ENCODE measurements at places on chromosomes 12 and 14. TPM values are rescaled to one million over a fixed set of nuclear protein-coding genes. Genes with fewer than 3 reads are reported as not detected.

LRP6 gene
- total RNA-seq = 1.4 TPM

ITGB7 gene
- 139 TPM for total RNA-seq

MYH6 gene
- total RNA-seq = not detected

MGAT2 gene
- 39.7 TPM for total RNA-seq

CCDC177 gene
- not detected for total RNA-seq

KLRK1 gene
- 0.98 TPM for total RNA-seq

OASL gene
- 0.86 TPM for total RNA-seq

DNA sequence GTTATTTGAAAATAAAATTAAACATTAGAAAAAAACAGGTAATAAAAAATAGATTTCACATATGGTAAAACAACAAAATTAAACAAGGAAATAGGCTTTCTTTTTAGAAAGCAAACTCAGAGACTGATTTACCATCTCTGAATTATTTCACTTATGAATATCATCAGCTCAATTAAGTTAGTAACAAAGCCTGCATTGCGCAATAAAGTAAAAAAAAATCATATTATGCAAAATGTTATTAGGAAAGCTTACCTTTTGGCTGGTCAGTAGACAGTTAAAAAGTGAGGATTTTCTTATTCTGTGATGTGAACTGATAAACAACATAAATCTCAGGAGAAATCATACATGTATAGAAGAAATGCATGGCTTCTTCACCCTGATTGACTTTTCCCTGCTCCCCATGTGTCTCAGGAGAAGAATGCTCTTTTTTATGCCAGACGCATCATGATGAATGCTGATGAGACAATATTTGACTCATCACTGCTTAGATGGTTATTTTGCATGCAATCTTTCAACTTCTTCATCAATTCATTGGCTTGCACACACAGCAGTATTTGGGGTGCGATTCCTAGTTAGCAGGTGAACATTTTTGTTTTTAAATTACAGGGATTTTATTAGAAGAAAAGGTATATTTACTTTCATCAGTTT is 124.5 kb upstream of the USP15 start:
- H3K4me3 ChIP-seq = no peak overlapping the region
- DNase-seq = no peak

DNA sequence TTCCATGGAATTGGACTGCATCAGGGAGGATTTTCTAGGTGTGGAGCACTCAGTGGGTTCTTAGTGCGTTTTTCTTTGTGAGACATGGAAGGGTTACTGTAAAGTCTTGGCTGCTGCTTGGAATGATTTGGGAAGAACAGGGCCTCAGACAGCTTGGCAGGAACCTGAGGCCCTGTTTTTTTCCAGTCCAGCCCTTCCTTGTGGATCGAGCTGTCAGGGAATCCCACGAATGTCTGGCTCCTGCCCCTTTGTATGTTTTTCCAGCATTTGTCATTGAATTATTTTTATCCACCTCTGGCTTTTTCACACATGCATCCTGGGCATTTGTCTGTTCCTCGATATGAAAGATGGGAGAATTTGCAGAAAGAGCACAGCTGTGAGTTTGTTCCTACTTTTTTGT is 158.5 kb downstream of the TGFB3 start:
- peaks cover 40% of the 10 kb centered on the region for H3K36me3 ChIP-seq
- H3K4me3 ChIP-seq = no peak overlapping the region
- DNase-seq = no peak

- H3K4me1 ChIP-seq = peaks cover 5% of the 10 kb centered on the region
- no peak for DNase-seq
- no peaks in the 10 kb centered on the region for H3K36me3 ChIP-seq
- H3K27ac ChIP-seq = no peak overlapping the region
- H3K4me3 ChIP-seq = no peak overlapping the region
Observed at GRCh38 chr14:103319422-103319821, 14.6 kb upstream of the EIF5 start.

GRCh38 chr12:81172851-81173250 is 95.0 kb downstream of the ACSS3 start:
- no peaks in the 10 kb centered on the region for H3K4me1 ChIP-seq
- no peaks in the 10 kb centered on the region for H3K27me3 ChIP-seq
- no peak overlapping the region for H3K27ac ChIP-seq
- H3K36me3 ChIP-seq = no peaks in the 10 kb centered on the region
- no peak for DNase-seq

DNA sequence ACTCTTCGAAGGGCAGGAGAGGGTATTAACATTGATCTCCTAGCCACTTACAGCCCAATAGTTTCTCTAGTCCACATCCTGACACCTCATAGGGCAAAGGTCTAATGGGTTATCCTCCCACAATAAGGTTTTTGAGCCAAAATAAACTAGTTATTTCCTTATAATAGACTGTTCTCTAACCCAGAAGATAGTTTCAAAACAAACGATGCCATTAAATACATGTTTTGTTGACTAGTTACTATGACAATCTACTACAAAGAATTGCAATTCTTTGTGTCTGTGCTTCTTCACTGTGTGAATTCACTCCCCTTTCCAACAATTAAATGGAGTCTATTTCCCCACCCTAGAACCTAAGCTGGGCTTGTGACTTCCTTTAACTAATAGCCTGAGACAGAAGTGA is 6.4 kb upstream of the ACTR10 start:
- DNase-seq = no peak
- no peaks in the 10 kb centered on the region for H3K36me3 ChIP-seq
- H3K27ac ChIP-seq = no peak overlapping the region
- no peak overlapping the region for H3K4me3 ChIP-seq
- peaks cover 9% of the 10 kb centered on the region for H3K27me3 ChIP-seq
- H3K4me1 ChIP-seq = peaks cover 4% of the 10 kb centered on the region

- no peak for DNase-seq
- H3K4me1 ChIP-seq = no peaks in the 10 kb centered on the region
Observed at GRCh38 chr12:113847856-113848255, 118.3 kb downstream of the RBM19 start.

DNA sequence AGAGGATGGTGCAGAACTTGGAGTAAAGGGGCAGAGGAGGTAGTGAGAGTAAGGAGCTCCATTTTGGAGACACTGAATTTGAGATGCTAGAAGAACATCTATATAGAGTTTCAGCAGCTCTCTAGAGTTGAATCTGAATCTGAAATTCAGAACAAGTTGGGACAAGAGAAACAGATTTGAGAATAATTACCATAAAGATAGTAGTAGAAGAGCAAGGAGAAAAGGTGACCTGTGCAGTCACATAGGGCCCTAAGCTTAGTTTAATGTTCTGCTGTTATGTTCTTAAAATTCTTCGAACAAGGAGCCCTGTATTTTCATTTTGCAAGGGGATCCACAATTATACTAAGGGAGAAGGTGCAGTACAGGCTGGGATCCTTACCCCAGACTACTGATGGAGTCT is 7.4 kb downstream of the REM2 start:
- peak overlapping the region; percentile 41 for H3K27ac ChIP-seq
- no peaks in the 10 kb centered on the region for H3K27me3 ChIP-seq
- H3K36me3 ChIP-seq = peaks cover 32% of the 10 kb centered on the region
- DNase-seq = no peak
- peaks cover 48% of the 10 kb centered on the region for H3K4me1 ChIP-seq
- peak overlapping the region; percentile 4 for H3K4me3 ChIP-seq

GRCh38 chr14:23640524-23641141 is 4.5 kb downstream of the DHRS2 start:
- no peak overlapping the region for H3K4me3 ChIP-seq
- H3K36me3 ChIP-seq = no peaks in the 10 kb centered on the region
- H3K4me1 ChIP-seq = no peaks in the 10 kb centered on the region

GRCh38 chr14:73630009-73630780 is 14.6 kb upstream of the DNAL1 start:
- H3K4me3 ChIP-seq = no peak overlapping the region
- H3K27ac ChIP-seq = no peak overlapping the region
- no peak for DNase-seq
- H3K4me1 ChIP-seq = peaks cover 4% of the 10 kb centered on the region

DNA sequence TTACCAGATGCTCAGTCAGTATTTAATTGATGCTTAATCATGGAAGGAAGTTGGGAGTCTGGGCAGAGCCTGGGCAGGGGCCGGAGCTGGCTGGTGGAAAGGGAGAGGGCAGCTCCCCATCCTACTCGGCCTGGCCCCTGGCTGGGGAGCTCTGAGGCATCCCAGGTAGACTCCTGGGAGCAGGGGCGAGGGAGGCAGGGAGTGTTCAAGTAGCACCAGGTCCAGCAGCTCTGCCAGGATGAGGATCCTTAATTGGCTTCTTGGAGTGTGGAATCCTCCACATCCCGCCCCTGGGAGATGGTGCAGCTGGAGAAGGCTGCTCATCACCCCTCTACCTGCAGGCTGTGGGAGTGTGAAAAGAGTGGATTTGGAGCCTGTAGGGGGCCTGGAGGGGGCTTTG is 30.9 kb downstream of the SYNDIG1L start:
- H3K27me3 ChIP-seq = no peaks in the 10 kb centered on the region
- H3K36me3 ChIP-seq = no peaks in the 10 kb centered on the region
- no peak for DNase-seq
- H3K4me3 ChIP-seq = no peak overlapping the region
- no peak overlapping the region for H3K27ac ChIP-seq

DNA sequence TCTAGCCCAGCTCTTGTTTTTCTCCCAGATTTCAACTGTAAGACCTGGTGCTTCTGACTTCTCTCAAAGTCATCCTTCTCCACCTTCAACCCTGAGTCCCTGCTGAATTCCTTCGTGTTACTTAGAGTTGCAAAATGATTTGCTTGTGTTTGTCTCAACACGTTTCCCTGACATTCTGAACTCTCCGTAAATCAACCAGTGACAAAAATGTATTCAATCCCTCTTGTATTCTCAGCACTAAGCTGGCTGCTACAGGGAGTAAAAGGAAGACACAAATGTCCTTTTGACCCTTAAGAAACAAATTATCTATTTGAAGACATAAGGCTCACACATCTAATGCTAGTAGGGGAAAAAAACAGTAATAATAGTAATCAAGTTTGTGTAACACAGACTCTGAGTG is 514.0 kb upstream of the TMPO start:
- peaks cover 6% of the 10 kb centered on the region for H3K27me3 ChIP-seq
- no peak overlapping the region for H3K27ac ChIP-seq
- H3K4me3 ChIP-seq = no peak overlapping the region
- H3K4me1 ChIP-seq = no peaks in the 10 kb centered on the region
- no peaks in the 10 kb centered on the region for H3K36me3 ChIP-seq
- DNase-seq = no peak

GRCh38 chr12:68699486-68699885 is 12.7 kb downstream of the NUP107 start:
- no peaks in the 10 kb centered on the region for H3K4me1 ChIP-seq
- H3K36me3 ChIP-seq = peaks cover 53% of the 10 kb centered on the region
- DNase-seq = no peak
- no peak overlapping the region for H3K4me3 ChIP-seq

GRCh38 chr12:54405573-54405972 is 13.5 kb downstream of the ITGA5 start:
- H3K27ac ChIP-seq = no peak overlapping the region
- no peaks in the 10 kb centered on the region for H3K36me3 ChIP-seq
- no peak for DNase-seq
- no peaks in the 10 kb centered on the region for H3K27me3 ChIP-seq
- peaks cover 9% of the 10 kb centered on the region for H3K4me1 ChIP-seq
- H3K4me3 ChIP-seq = no peak overlapping the region

DNA sequence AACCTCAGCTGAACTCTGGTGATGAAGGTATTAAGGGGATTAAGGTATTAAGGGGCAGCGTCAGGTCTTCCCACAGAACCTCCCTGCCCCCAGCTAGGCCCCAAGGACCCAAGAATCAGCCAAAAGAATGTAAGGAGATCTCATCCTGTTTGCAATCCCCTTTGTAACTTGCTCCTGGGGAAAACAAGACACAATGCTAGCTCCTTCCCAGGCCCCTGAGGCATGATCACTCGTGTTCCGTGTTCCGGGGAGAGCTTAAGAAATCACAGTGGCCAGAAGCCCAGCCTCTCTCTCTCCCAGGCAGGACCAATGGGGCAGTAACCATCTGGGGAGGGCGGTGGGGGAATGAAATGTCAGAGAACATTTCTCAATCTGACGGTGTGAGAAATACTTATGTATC is 33.2 kb downstream of the PIGH start:
- no peak overlapping the region for H3K4me3 ChIP-seq
- peaks cover 6% of the 10 kb centered on the region for H3K27me3 ChIP-seq
- DNase-seq = no peak
- peaks cover 7% of the 10 kb centered on the region for H3K4me1 ChIP-seq
- no peak overlapping the region for H3K27ac ChIP-seq
- H3K36me3 ChIP-seq = no peaks in the 10 kb centered on the region

- H3K27me3 ChIP-seq = peaks cover 7% of the 10 kb centered on the region
- H3K36me3 ChIP-seq = no peaks in the 10 kb centered on the region
- no peak overlapping the region for H3K4me3 ChIP-seq
- no peaks in the 10 kb centered on the region for H3K4me1 ChIP-seq
Observed at GRCh38 chr12:94538318-94538717, 78.7 kb upstream of the CEP83 start.

DNA sequence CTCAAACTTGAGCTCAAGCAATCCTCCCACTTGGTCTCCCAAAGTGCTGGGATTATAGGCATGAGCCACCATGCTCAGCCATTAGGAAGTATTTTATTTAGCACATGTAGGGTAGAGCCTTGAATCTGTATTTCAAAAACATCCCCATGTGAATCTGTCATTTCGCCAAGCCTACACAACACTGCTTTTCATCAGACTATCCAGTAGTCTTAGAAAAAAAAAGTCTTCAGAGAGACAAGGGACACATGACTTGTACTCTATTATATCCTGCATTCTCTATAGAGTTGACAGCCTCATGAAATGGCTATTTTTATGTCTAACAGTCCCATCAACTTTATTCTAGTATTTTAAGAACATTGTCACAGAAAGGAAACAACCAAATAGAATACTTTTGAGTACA is 35.4 kb downstream of the TM7SF3 start:
- H3K4me3 ChIP-seq = no peak overlapping the region
- H3K27me3 ChIP-seq = no peaks in the 10 kb centered on the region
- H3K4me1 ChIP-seq = peaks cover 11% of the 10 kb centered on the region
- peaks cover 66% of the 10 kb centered on the region for H3K36me3 ChIP-seq

DNA sequence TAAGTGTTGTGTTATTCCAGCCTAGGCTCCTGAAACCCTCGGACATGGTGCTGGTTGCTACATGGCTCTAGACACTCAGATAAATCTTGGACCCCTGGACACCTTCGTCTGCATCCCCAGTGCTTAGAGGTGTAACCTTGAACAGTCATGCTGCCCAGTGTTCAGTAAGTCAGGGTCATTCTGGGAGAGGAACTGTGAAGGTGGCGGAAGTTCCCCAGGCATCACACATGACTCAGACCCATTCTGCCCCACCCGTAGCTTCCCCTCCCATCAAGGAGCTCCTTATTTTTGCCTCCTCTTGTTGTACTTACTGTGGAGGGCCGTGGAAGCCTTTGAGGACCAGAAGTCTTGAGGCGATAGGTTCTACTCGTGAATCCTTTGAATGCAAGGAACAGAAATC is 18.1 kb upstream of the SSPN start:
- DNase-seq = no peak
- no peaks in the 10 kb centered on the region for H3K27me3 ChIP-seq
- no peak overlapping the region for H3K27ac ChIP-seq
- peaks cover 5% of the 10 kb centered on the region for H3K36me3 ChIP-seq
- H3K4me1 ChIP-seq = peaks cover 19% of the 10 kb centered on the region

GRCh38 chr12:52151153-52151836 is 40.5 kb downstream of the KRT80 start:
- peaks cover 6% of the 10 kb centered on the region for H3K4me1 ChIP-seq
- no peak overlapping the region for H3K27ac ChIP-seq
- H3K36me3 ChIP-seq = no peaks in the 10 kb centered on the region
- peaks cover 23% of the 10 kb centered on the region for H3K27me3 ChIP-seq

Measured in activated B cell treated with CpG ODN at 0.5 μM for 24 hours (primary cell).